Heart right ventricle (tissue), 16 donors: ENCODE measurements at places on chromosomes 2 and 18. TPM values are rescaled to one million over a fixed set of nuclear protein-coding genes. Genes with fewer than 3 reads are reported as not detected.

DNA sequence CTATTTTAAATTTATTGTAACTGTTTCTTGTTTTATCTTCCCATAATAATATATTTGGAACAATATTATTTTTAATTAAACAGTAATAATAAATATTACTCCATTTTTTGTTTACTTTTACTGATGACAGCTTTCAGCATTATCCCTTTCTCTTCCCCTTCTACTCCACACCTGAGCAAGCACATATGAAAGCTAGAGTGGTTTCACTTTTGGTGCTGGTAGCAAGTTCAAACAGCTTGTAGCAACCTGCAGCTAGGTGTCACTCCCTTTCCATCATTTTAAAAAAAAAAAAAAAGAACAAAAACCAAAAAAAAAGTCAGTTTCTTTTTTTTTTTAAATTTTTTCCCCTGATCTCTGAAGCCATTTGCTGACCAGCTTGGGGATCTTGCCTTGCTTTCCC is 801.8 kb downstream of the CCDC85A start:
- H3K36me3 ChIP-seq = no peaks in the 10 kb centered on the region
- H3K4me1 ChIP-seq = no peaks in the 10 kb centered on the region
- H3K4me3 ChIP-seq = no peak overlapping the region
- H3K27ac ChIP-seq = no peak overlapping the region
- H3K27me3 ChIP-seq = no peaks in the 10 kb centered on the region
- no peak for DNase-seq

GRCh38 chr18:63040788-63041410 is 278.7 kb downstream of the BCL2 start:
- no peak overlapping the region for H3K4me3 ChIP-seq
- no peaks in the 10 kb centered on the region for H3K27me3 ChIP-seq
- no peaks in the 10 kb centered on the region for H3K36me3 ChIP-seq
- H3K27ac ChIP-seq = no peak overlapping the region
- no peak for DNase-seq

NT5C1B gene
- not detected for total RNA-seq

DNA sequence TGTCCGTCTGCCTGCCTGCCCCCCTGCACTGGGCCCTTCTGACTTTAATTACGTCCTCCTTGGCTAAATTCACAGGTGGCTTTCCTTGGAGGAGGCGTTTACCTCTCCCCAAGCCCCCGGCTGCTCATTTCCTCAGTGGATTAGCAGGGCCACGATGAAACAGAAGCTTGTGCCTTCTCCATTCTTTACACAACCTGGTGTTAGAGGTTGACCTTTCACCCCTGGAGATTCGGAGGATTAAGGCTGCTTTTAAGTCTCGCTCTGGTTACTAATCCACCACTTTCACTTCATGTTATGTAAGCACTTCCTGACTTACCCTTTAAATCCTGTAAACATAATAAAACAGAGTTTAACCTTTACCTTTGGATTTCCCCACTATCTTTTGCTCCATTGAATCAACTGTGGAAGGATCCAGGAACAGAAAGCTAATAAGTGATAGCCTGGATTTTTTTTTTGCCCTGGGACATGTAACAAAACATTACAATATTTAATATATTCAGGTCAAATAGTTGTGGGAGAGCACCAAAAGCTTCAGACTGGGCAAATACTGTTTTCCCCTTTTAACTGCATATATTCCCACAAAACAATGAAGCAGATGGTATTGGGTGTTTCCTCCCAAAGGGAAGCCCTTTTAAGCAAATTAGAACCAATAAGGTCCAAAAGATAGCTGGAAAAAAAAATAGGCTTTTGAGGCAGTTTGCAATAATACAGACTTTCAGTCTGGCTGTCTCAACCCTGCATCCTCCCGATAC is 370.2 kb downstream of the EN1 start:
- H3K4me3 ChIP-seq = no peak overlapping the region
- H3K4me1 ChIP-seq = no peaks in the 10 kb centered on the region
- no peaks in the 10 kb centered on the region for H3K36me3 ChIP-seq
- no peak overlapping the region for H3K27ac ChIP-seq
- no peaks in the 10 kb centered on the region for H3K27me3 ChIP-seq

GALNT5 gene
- 0.08 TPM for total RNA-seq
